ENCODE measurements at places on chromosomes 4 and X.

- no peak for ATAC-seq
Observed at GRCh38 chrX:49155243-49155899, 7.2 kb upstream of the MAGIX start.

- peak; percentile 73 for ATAC-seq
Observed at GRCh38 chrX:130170752-130171445, 863 bp upstream of the RAB33A start.

DNA sequence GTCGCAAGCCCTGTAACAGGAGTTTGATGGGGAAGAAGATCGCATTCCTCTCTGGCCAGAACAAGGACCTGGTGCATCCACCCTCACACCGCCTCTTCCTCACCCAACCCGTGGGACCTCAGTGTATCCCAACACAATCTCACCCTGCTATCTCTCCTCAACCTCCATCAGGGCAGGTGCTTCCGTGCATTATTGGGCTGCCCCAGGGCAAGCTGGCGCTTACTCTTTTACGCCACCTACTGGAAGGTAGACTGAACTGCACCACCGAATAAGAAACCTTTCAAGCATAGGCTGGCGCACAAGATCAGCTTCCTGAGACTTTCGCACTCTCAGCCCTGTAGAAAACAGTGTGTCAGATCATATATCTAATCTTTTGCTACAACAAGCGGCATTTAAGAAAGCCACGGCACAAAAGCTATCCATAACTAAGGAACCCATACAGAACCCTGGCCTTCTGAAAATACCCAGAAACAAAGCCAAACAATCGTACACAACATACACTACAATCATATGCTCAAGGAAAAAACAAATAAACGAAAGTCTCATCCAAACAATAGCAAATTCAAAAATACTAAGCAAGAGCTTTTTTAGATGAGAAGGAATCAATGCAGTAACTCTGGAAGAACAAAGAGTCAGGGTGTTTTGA is 209.3 kb downstream of the UGT8 start:
- ATAC-seq: peak; percentile 67

DNA sequence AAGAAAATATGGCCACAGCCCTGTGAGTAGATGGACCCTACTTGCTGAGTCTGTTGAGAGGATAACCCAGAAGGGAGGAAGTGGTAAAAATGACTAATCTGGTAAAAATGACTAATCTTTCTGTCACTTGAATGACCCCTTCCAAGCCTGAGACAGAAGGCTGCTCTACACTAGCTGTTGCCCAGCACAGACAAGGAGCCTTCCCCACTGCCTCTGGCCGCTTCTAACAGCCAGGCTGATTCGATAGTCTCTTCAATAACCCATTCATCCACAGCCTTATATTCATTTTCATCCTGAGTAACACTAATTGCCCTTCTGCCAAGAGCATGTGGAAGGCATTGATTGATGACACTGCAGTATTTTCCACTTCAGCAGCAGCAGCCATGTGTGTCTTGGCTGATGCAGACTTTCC is 18.4 kb downstream of the MAGEB17 start:
- peak; percentile 45 for ATAC-seq

- no peak for ATAC-seq
Observed at GRCh38 chr4:7753931-7754465, 185.7 kb downstream of the AFAP1 start.

DNA sequence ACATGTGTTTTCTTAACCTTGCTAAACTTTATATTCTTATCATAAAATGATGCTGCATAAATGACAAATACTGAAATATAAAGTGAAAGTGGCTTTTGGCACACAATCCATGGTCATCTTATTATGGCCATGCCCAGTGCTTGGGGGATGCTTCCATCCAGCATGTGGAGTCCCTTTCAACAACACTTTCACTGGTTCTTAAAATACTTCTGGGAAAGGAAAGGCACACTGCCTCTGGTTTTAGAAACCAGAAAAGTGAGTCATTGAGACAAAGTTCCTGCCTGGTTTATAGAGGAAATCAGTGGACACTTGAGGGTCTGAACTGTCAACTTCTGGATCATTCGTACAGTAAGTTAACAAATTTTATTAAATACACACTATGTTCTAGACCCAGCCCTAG is 248.0 kb upstream of the ADAMTS3 start:
- no peak for ATAC-seq

GRCh38 chrX:107713543-107714205 is 61.9 kb downstream of the TSC22D3 start:
- ATAC-seq: no peak

DNA sequence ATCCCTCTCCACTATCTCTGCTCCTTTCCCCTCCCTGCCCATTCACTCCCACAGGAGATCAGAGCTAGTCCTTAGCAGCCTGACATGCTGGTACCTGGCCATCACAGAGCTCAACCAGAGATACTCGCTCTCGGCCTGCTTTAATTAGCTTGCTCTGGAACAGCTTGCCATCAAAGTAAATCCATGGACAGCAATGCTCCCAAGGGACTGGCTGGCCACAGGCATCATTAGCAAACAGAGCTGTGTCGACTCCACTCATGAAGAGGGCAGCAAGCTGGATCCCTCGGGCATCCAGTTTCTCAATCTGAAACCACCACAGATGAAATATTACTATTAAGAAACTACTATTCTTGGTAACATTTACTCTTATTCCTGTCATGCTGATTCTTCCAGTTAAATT is 43.4 kb upstream of the PHF8 start:
- ATAC-seq: no peak

GRCh38 chrX:19682712-19683331 is 167.5 kb upstream of the MAP3K15 start:
- peak; percentile 89 for ATAC-seq

GRCh38 chrX:148385471-148385870 is 114.9 kb upstream of the AFF2 start:
- ATAC-seq: no peak

GRCh38 chr4:165426331-165426730 is 47.5 kb downstream of the CPE start:
- peak; percentile 59 for ATAC-seq

GRCh38 chr4:139511320-139511719 is 44.7 kb downstream of the SETD7 start:
- ATAC-seq: peak; percentile 84

- ATAC-seq: no peak
Observed at GRCh38 chr4:16133406-16133805, 49.6 kb upstream of the PROM1 start.

DNA sequence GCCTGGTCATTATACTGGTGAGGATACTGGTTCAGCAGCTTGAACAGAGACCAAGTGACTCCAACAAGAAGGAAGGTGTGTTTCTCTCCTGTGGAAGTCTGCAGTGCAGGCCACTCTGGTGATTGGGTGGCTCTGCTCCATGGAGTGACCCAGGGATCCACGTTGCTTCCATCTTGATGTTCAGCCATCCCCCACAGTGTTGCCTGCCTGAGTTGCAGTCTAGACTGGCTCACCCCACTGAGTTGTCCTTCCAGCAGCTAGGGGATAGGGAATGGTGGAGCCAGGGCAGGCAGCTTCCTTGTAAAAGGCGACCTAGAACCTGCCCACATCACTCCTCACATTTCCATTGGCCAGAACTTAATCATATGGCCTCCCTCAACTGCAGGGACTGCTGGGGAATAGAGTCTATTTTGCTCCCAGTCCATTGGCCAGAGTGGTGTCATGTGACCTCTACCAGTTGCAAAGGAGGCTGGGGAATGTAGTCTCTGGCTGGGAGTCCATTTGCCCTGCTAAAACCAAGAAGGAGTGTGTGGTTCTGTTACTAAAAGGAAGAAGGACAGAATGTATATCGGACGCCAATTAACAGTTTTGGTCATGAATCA is 8.0 kb downstream of the MAN2B2 start:
- peak; percentile 56 for ATAC-seq

- ATAC-seq: no peak
Observed at GRCh38 chr4:145731028-145731427, 51.1 kb downstream of the C4orf51 start.

DNA sequence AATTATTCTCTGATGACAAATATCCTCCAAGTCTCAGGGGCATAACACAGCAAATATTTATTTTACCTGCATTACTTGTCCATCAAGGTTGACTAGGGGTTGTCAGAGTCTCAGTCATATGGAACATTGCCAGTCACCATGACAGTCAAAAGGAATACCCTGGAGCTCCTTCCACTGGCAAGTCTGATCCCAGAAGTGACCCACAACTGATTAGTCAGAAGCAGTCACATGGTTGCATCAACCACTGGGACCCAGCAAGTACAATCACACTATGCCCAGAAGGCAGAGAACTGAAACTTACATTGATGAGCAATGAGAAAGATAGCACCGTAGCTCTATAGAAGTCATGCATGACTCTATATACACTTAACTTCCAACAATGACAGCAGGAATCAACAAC is 41.9 kb upstream of the SOD3 start:
- ATAC-seq: no peak

DNA sequence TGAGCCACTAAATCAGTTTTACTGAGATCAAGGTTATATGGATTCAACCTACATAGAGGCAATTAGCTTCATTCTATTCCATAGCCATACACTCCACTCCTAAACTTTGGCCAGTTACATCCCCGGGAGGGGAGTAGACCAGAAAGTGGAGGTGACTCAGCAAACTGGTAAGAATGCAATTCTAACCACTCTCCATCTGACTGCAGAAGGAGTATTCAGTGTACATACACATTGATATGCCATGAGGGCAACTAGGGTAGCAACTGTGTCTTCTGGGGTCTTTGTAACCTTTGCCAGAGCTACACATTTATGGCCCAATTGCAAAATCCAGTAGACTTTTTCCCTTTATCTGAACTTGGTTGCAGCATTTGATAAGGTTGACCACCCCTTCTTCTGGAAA is 7.6 kb downstream of the SLC25A43 start:
- no peak for ATAC-seq

DNA sequence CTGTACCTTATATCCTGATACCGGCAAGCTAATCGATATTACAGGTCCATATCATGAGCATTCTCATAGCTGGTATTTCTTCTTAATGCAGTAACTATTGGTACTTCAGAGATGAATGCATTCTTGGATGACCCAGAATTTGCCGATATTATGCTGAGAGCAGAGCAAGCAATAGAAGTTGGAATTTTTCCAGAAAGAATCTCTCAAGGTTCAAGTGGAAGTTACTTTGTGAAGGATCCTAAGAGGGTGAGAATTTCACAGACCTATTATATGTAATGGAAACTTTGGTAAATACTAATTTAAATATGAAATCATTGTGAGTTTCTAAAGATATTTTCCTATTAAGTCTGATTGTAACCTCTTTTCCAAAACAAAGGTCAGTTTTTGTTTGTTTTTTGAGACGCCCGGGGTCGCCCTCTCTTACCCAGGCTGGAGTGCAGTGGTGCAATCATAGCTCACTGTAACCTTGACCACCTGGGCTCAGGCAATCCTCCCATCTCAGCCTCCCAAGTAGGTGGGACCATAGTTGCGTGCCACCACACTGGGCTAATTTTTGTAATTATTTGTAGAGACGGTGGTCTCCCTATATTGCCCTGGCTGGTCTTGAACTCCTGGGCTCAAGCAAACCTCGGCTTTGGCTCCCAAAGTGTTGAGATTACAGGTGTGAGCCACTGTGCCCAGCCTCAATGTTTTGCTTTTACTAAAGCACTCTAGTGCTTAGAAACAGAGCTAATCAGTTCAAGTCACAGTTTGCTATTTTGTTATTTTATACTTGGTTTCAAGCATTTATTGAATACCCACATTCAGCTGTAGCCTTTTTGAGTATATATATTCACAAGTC is 18.6 kb downstream of the PI4K2B start:
- ATAC-seq: no peak

- ATAC-seq: no peak
Observed at GRCh38 chr4:132642016-132642817, 506.9 kb upstream of the PCDH10 start.

- no peak for ATAC-seq
Observed at GRCh38 chr4:99625369-99625768, 32.3 kb downstream of the C4orf54 start.
